GM12864 (cell line): ENCODE measurements at places on chromosomes 4 and X.

GRCh38 chr4:48223633-48224295 lies 45.9 kb downstream of the TEC start:
- no peak for DNase-seq

- DNase-seq: no peak
These were observed 775 bp downstream of the GRPEL1 start for GRCh38 chr4:7067126-7067451.

- DNase-seq: no peak
These were observed 8.1 kb downstream of the NEK1 start for GRCh38 chr4:169604131-169604900.

DNA sequence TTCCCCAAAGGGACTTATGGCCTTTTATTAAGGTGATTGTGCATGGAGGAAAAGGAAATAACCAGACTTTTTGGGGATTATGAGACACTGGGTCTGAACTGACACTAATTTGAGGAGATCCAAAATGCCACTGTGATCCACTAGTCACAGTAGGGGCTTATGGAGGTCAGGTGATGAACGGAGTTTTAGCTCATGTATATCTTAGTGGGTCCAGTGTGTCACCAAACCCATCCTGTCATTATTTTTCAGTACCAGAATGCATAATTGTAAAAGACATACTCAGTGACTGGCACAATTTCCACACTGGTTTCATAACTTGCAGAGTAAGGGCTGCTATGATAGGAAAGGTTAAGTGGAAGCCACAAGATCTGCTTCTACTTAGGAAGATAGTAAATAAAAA lies 131.3 kb downstream of the RTL3 start:
- no peak for DNase-seq

GRCh38 chr4:3436798-3437581 lies 4.8 kb upstream of the HGFAC start:
- no peak for DNase-seq

DNA sequence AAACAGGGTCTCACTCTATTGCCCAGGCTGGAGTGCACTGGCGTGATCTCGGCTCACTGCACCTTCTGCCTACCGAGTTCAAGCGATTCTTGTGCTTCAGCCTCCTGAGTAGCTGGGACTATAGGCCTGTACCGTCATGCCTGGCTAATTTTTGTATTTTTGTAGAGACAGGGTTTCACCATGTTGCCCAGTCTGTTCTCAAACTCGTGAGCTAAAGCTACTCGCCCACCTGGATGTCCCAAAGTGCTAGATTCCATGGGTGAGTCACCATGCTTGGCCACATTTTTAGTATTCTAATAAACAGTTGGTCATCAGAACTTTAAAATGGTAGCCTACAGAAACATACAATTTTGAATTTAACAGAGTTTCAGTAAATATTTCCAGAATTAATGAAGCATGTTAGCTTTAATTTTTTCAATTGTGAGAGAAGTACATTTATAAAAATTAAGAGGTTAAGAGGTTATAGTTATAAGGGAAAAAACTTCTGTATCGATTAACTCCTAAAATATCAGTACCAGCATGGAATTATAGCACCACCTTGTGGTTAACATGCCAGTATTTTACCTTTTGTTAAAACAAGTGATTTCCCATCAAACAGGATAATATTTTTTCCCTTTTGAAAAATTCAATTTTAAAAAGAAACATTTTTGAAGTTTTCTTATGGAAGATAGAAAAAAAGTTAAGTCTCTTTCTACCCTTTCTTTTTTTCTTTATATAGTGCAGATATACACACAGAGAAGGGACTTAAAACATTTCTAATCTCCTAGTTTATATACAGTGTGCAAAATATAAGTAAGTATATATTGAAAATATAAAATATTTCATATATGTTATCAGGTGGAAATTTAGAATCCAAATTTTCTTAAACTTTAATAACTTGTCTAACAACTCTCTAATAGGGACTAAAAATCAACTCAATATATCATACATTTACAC lies 35.4 kb downstream of the CEP44 start:
- DNase-seq: peak; percentile 15

DNA sequence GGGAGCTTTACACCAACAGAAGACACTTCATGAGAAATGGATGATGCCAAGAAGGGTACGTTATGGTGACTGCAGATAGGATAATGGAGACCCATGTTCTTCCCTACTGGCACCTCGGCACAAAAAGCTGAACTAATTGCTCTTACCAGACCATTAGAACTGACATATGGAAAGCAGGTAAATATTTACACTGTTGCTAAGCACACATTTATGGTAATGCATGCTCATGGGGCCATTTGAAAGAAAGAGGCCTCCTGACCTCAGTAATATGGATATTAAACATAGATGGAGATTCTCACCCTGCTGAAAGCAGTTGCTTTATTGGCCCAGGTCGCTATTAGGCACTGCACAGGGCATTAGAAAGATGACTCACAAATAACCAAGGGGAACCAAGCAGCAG lies 1759.6 kb downstream of the C4orf33 start:
- DNase-seq: no peak

GRCh38 chr4:121950680-121951520 lies 960 bp downstream of the TRPC3 start:
- no peak for DNase-seq

DNA sequence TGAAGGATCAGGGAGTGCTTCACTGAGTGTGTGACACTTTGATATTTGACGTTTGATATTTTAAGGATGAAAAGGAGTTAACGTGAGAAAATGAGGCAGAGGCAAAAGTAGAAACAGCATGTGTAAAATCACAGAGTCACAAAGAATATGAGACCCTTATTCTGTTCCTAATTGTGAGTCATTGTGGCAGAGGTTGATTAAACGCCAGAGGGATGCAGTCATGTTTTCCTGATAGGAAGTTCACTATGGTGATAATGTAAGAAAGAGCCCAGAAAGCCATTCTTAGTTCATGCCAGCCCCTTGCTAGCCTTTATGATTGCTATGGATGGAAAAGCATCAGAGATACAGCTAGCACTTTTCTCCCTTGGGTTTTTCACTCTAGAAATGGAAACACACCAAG lies 33.5 kb upstream of the IGSF1 start:
- no peak for DNase-seq

DNA sequence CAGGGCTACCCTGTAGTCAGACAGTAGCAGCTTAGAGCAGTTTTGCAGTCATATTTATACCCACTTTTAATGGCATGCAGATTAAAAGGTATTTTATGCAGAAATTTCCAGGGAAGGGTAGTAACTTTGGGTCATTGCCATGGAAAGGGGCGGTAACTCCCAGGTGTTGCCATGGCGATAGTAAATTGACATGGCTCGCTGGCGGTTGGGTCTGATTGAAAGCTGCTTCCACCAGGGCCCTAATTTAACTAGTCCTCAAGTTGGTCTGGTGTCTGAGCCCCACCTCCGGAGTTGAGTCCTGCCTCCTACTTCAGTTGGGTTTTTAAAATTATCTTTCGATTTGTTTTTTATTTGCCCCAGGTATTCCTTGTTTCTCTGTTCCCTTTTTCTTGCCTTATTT lies 70.1 kb downstream of the NAA11 start:
- DNase-seq: no peak

DNA sequence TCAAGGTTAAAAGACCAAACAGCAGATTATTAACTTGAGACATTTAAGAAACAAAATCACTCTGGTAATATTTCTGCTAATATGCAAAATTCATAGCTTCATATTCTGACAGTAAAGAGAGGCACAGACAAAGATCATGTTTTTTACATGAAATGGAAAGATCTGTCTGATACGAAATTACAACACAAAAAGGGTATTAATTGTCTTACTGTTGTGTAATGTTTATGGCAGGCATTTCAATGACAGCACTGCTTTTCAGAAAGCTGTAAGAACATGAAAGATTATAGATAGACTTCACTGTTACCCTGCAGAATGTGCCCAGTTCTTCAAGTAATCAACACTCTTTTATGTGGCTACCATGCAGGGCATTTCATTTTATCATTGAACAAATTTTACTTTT lies 15.4 kb downstream of the DCHS2 start:
- DNase-seq: no peak

DNA sequence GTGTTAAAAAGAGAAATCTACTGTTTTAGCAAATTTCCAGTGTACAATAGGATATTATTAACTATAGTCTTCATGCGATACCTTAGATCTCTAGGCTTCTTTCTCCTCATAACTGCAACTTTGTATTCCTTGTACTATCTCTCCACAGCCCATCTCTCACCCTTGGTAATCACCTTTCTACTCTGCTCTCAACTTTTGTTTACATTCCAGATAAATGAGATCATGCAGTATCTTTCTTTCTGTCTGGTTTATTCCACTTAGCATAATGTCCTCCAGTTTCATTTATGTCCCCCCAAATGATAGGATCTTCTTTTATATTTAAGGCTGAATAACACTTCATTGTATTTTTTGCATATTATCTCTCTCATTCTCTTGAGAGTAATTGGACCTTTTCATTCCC lies 165.5 kb downstream of the HS3ST1 start:
- DNase-seq: no peak

DNA sequence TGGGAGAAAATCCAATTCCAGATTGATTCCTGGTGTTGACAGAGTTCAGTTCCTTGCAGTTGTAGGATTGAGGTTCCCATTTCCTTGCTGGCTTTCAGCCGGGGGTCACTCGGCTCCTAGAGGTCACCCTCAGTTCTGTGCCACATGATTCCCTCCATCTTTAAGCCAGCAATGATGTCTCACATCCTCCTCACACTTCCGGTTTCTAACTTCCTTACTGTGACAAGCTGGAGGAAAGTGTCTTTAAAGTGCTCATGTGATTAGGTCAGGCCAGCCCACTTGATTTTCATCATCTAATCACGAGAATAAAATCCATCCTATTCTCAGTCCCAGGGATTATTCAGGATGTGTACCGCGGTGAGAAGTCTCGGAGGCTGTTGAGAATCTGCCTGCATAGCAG lies 19.4 kb upstream of the SMIM31 start:
- DNase-seq: no peak

DNA sequence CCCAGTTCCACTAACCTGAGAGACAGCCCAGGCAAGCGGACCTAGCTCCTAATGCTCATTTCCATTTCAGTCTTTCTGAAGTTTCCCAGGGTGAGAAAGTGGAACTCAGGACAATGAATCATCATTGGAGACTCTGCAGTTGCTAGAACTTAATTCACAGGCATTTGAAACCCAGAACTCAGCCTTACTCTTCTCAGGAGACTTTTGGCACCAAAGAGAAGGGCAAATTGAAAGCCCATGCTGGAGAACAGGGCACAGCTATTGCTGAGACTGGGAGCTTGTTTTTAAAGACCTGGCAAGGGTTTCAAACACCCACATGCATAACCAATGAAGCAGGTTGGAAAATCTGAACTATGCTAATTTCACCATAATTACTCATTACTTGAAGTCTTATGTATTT lies 36.0 kb downstream of the BST1 start:
- no peak for DNase-seq

DNA sequence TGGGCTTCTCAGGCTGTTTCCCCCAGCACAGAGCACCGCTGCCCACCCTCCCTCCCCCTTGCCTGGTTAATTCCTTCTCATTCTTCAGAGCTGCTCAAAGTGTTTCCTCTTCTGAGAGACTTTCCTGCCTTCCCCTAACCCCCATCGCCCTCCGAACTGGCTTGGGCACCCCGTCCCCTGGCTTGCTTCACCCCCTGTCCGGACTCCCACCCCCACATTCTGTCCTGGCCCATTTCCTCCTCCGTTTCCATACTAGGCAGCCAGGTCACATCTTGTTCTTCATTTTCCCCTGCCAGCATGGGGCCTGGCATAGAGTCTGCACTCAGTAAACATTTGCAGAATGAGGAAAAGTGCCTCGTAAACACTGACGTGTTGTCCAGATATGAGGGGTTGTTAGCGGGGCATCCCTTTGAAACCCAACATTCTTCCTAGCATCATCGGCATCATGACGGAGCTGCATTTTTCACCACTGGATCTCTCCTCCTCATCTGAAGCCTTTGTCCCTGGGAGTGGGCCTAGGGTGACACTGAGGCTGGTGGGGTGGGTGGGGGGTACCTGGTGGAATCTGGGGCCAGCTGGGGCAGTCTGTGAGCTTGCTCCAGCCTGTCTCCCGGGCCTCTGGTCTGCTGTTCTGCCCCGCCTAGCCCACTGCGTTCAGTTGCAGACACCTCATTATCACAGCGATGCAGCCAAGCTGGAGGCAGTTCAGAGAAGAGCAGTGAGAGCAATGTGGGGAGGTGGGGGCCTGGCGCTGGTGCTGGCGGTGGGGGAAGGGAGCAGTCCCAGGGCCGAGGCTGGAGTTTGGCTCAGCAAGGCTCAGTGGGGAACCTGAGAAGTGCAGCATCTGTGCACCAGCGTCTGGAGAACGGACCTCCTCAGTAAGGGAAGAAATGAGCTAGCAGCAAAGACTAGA lies 149.4 kb upstream of the PJA1 start:
- no peak for DNase-seq

GRCh38 chr4:122577189-122577553 lies 43.7 kb downstream of the IL21 start:
- DNase-seq: no peak

- no peak for DNase-seq
These were observed 144.4 kb downstream of the NHS start for GRCh38 chrX:17519358-17519757.

DNA sequence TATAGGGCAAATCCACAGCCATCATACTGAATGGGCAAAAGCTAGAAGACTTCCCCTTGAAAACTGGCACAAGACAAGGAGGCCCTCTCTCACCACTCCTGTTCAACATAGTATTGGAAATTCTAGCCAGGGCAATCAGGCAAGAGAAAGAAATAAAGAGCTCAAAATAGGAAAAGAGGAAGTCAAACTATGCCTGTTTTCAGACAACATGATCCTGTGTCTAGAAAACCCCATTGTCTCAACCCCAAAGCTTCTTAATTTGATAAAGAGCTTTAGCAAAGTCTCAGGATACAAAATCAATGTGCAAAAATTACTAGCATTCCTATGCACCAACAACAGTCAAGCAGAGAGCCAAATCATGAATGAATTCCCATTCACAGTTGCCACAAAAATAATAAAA lies 160.3 kb downstream of the CXXC4 start:
- no peak for DNase-seq

DNA sequence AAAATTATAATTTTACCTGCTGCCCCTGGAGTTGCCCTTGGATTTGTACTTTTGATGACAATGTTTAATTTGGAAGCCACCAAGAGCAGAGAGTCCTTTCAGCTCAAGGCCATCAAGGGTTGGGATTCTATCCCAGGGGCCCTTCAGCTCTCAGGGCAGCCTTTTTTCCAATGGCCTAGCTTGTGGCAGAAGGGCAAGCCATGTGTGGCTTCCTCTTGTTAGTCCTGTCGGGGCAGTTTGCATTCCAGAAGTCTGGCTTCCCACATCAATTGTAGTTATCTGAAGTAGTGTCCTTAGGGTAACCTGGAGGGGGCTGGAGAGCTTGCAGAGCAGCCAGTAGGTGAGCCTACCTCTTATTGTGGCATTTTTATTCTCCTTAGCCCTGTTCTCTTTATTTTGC lies 569.4 kb downstream of the TRAM1L1 start:
- no peak for DNase-seq

- no peak for DNase-seq
These were observed 132.6 kb upstream of the ANK2 start for GRCh38 chr4:112916868-112917267.
